ENCODE measurements at places on chromosomes 7 and 10.

DNA sequence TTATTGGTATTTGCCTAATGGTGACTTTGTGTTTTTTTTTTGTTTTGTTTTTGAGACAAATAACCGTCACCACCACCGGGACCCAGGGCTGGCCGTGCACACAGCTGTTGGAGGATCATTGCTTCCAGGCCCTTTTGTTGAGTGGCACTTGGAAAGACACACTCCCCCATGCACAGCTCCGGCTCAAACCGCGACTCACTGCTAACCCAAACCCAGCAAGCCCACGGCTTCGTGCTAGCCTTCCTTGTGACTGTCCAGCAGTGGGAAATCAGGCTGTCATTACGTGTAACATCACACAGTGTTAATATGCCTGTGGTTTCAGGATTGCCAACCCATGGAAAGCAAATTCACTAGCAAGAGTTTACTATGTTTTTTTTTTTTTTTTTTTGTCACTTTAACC is 17.4 kb downstream of the BNIP3 start:
- no peak for DNase-seq

DNA sequence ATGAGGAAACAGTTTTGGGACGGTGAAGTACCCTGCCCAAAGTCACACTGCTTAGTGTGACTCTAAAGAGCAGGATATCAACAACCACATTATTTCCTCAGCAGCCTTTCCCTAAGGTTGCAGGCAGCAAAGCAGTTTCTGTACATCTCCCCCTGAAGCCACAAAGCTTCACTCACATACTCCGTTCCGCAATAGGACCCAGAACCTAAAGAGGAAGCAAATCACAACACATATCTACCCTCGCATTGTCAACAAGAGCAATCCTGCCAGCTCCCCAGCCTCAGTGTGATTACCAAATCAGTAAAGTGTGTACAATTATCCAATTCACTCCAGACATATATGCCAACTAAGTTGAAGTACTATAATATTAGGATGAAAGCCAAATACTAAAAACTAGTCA is 30.8 kb downstream of the VAX1 start:
- peak; percentile 61 for DNase-seq

DNA sequence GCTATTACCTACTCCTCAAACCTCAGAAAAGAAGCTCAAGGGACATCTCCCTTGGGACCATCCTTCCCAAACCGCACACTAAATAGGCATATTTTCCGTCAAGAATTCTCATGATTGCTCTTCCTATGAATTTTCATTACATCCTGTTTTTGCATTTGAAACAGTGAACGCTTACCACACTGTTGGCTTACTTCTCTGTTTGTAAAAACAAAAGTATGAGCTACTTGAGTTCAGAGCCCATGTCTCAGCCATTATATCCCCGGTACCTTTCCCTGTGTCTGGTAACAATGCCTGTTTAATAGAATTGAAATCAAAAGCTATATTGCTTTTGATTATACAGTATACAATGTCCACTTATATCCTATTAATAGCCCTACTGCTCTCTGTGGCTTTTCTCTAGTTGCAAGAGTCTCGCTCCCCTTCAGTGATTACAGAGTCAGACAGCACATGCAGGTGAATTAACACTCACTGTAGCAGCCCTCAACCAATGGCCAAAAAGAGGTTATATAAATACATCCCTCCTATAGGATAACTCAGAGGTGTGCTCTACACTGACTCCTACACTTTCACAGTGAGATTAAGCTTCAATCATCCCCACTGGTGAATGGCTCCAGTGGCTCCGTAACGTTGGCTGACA is 264.4 kb downstream of the SORCS1 start:
- no peak for DNase-seq

- DNase-seq = peak; percentile 88
Measured at GRCh38 chr10:124745673-124746072, 1.5 kb upstream of the FAM53B start.

DNA sequence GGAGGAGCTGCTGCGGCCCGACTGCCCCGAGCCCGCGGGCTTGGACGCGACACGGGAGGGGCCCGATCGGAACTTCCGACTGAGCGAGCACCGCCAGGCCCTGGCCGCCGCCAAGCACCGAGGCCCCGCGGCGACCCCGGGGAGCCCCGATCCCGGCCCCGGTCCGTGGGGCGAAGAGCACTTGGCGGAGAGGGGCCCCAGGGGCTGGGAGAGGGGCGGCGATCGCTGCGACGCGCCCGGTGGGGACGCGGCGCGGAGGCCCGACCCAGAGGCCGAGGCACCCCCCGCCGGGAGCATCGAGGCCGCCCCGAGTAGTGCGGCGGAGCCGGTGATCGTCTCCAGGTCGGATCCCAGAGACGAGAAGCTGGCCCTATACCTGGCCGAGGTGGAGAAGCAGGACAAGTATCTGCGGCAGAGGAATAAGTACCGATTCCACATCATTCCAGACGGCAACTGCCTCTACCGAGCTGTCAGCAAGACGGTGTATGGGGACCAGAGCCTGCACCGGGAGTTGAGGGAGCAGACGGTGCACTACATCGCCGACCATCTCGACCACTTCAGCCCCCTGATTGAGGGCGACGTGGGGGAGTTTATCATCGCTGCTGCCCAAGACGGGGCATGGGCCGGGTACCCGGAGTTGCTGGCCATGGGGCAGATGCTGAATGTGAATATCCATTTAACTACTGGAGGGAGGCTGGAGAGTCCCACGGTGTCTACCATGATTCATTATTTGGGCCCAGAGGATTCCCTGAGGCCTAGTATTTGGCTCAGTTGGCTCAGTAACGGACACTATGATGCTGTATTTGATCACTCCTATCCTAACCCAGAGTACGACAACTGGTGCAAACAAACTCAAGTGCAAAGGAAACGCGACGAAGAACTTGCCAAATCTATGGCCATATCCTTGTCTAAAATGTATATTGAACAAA is 1.4 kb downstream of the OTUD1 start:
- peak; percentile 28 for DNase-seq

GRCh38 chr7:86814661-86815379 is 171.1 kb downstream of the GRM3 start:
- peak; percentile 38 for DNase-seq

- DNase-seq = peak; percentile 55
Measured at GRCh38 chr7:98281757-98282606, 496 bp downstream of the BRI3 start.

DNA sequence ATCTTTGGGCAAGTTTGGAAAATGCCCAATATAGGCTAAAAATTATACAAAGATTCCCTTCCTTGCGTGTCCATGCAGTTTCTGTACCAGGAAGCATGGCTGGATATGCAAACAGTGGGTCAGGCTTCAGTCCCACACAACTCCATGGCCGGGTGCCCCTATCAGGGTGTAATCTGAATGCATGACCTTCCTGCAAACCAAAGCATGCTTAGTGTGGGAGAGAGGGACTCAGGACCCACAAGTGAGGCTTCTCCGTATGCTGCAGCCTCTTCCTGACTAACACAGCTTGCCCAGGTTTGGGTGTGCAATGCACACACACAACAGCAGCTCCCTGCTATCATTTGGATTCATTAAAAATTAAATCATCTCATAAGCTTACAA is 8.5 kb downstream of the AKR1B10 start:
- no peak for DNase-seq

GRCh38 chr10:113337142-113337541 is 215.7 kb upstream of the HABP2 start:
- no peak for DNase-seq

GRCh38 chr10:123479640-123480039 is 186.5 kb upstream of the GPR26 start:
- peak; percentile 2 for DNase-seq

GRCh38 chr7:118005026-118005425 is 131.8 kb upstream of the CTTNBP2 start:
- DNase-seq = no peak

GRCh38 chr7:155685791-155686160 is 41.3 kb downstream of the RBM33 start:
- DNase-seq = no peak

DNA sequence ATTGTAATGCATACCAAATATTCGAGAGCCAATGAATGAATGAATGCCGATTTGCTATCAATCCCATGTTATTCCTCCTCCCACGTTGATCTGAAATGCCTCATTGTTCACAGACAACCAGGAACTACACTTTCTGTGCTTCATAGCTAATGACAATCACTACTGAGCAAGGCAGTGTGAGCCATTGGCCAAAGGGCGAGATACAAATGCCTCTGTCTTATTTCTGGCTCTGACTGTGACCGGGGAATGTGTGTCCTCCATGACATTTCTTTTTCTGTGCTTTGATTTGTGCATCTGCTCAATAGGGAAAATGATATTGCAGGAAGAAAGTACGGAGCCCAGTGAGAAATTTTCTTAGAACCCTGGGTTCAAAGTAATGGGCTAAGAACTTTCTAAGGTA is 217.1 kb downstream of the CXCL12 start:
- DNase-seq = no peak

DNA sequence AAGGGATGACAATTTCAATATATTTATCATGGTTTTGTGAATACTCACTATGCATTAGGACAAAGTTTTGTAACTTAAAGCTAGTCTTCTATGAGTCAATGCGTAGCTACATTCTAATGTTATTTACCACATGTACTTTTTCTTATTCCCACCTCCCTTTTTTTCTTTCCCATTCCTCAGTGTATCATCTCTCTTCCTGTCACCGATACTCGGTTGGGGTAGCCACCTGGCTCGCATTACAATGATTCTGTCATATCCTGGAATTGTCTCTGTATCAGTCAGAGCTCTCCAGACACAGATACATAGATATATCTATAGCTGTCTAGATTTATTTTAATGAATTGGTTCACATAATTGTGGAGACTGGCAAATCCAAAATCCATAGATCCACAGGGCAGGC is 9.8 kb upstream of the RALA start:
- no peak for DNase-seq

Measured in hematopoietic multipotent progenitor cell treated with erythropoietin and hydrocortisone succinate and interleukin-3 and kit ligand, for 4 days (in vitro differentiated cells).